ENCODE measurements at places on chromosomes 5 and 9.

- no peak for DNase-seq
Measured at GRCh38 chr5:156942064-156942463, 21.0 kb downstream of the TIMD4 start.

GRCh38 chr9:23858234-23858633, 32.2 kb upstream of the ELAVL2 start:
- no peak for DNase-seq

DNA sequence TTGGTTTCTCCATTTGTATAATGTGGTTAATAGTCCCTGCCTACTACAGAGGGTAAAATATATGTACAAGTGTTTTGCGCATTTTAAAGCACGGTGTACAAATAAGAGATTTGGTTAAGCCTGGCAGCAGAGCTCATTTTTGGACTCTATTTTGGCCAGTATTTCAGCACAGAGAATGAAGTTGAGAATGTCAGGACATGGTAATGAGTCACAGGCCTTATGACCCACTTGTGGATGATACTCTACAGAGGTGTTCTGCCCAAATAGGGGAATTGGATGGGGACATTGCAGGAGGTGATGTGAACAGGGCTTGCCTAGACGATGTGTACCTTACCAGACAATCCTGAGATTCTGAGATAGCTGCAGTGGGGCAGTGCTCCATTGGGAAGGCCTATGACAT, 50.6 kb downstream of the MELK start:
- DNase-seq: no peak

- no peak for DNase-seq
Measured at GRCh38 chr9:122220673-122221182, 8.0 kb downstream of the LHX6 start.

GRCh38 chr5:6545036-6545693, 87.7 kb downstream of the NSUN2 start:
- no peak for DNase-seq

DNA sequence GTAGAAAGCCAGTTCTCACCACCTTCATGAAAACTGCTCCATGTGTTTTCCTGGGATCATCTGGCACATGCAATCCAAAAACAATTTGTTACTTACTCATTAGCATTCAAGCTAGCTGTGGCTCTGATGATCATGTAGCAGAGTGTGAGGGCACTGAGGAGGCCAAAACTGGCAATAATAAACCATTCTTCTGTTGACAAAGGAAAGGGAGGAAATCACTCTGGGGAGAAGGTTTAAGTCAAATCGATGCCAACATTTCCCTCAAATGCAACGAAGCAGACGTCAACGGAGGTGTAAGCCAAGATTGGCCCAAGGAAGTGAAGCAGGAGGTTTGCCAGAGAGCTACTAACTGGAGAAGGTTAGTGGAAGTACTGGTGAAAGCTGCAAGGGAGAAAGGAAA, 55.7 kb upstream of the TBC1D9B start:
- DNase-seq: no peak

DNA sequence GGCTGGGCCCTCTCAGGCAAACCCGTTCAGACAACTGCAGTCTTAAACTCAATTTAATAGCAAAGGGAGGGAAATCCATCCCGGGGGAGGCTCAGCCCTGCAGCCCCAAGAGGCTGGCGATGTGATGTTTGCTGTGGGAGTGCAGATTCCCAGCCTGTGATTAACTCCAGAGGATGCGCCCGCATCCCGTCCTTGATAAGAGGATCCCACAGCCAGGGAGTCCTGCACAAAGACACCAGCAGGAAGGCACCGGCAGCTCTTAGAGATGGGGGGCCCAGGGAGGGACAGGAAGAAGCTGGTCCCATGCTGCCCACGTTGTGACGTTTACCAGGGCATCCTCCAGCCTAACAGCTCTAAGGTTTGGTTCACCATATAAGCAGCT, 64.7 kb downstream of the MRPL36 start:
- DNase-seq: no peak
